ENCODE measurements at places on chromosomes 16 and 17.

DNA sequence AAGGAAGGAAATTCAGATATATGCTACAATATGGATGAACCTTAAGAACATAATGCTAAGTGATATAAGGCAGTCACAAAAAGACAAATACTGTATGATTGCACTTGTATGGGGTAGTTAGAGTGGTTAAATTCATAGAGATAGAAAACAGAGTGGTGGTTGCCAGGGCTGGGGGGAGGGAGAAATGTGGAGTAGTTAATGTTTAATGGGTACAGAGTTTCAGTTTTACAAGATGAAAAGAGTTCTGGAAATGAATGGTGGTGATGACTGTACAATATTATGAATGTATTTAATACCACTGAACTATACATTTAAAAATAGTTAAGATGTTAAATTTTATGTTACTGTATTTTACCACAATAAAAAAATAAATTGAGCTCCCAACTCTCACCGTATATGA is 157.9 kb downstream of the TOX3 start:
- no peak for DNase-seq

DNA sequence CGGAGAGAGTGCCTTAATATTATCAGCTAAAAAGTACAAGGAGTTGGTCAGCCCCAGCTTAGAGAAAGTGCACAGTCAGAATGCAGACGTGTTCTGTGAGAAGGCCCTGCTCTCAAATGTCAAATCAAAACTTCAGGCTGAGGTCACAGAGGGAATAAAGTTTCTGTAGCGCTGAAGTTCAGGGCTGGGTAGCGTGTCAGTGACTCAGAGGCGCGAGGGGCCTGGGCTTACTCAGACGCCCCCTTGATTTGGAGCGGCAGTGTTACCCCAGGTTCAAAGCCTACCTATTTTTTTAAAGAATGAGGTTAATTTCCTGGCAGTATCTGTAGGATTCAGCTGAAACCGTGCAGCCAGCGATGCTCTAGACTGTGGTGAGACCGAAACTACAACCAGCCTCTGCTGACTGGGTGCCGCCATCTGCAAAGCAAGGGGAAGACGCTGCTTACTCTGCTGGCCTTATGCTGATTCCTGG is 4.8 kb downstream of the CIAO3 start:
- DNase-seq = no peak

DNA sequence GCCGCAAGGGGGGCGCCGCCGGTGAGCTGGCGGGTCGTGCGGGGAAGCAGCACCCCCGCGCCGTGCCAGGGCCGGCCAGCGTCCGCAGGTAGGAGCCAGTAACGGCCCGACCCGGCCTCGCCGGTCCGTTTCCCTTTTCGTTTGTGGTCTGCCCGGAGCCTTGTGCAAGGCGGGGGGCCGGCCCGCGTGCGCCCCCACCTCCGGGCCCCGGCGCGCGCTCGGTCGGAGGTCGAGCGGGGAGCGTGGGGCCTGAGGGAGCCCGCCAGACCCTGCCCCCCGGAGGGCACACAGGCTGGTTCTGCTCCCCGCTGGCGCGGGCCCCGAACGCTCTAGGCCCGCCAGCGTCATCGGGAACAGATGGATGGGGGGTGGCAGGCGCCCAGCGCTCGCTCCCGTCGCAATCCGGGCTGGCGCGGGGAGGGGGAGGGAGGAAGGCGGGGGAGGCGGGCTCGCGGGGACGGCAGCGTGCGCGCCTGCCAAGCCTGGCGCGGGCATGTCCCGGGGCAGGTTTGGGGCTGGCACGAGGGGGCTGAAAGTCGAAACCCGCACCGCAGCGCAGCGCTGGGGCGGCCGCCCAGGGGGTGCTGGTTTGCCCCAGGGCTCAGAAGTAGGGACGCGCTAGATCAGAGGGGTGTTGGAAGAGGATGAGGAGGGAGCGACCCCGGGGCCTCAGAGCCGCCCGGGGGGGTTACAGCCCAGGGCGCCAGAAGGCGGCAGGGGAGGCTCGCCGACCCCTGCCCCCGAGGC is 1.5 kb upstream of the GSE1 start:
- DNase-seq = no peak

GRCh38 chr17:16306211-16306610 is 47.1 kb downstream of the CENPV start:
- DNase-seq = no peak

DNA sequence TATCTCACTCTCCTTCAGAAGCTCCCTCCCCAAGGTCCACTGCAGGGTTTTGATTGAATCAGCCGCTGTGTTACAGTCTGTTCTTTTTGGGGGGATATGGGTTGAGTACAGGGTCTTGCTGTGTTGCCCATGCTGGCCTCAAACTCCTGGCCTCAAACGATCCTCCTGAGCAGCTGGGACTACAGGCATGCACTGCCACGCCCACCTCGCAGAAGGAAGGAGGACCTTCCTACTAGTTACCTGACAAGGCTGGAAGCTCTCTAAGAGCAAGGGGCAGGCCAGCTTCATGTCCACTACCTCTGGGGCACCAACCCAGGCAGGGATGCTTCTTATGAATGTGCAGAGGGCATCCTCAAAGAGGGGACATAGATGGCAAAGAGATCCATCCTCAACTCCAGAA is 1.9 kb upstream of the MMP28 start:
- DNase-seq = no peak

GRCh38 chr16:49821614-49822282 is 34.2 kb downstream of the ZNF423 start:
- DNase-seq = no peak

DNA sequence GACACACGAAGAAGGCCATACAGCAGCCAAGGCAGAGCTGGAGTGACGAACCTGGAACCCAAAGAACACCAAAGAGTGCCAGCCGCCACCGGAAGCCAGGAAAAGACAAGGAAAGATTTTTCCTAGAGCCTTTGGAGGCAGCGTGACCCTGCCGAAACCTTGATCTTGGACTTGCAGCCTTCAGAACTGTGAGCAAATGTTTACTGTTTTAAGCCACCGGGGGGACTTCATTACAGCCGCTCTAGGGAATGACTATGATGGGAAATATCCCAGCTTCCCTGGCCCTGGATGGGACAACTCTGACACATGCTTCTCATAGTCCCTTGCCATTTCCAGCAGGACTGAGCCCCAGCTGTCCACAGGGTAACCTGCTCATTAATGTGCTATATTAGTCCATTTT is 270.6 kb downstream of the HAPSTR1 start:
- DNase-seq = no peak

GRCh38 chr16:64990101-64990500 is 131.8 kb downstream of the CDH11 start:
- no peak for DNase-seq

- no peak for DNase-seq
Measured at GRCh38 chr17:28985950-28986713, 19.7 kb downstream of the SEZ6 start.

- DNase-seq = no peak
Measured at GRCh38 chr17:40552806-40553693, 12.2 kb downstream of the CCR7 start.

DNA sequence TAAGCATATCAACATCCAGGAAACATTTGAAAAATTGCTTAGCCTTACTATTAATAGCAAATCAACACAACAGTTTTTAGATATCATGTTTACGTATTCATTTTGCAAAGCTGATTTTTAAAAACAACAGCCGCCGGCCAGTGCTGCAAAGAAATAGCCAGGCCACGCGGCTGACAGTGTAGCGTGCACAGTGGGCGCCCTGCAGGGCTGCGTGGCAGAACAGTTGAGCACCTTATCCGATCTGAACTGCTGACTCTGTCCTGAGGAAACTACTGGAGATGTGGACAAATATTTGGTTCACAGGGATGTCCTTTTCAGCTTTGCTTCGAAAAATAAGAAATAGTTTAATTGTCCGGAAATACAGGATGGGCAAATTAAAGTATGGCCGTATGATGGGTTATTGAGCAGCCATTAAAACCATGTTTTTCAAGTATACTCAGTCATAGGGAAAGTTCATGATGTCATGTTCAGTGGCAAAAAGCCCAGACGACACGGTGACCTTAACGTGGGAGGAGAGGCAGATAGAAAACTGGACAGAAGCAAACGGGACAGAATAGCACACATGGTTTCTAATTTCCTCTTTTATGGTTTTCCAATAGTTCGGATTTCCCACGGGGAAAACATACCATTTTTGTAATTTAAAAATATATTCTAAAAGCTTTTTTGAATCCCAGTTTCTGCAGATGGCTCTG is 52.4 kb upstream of the ENDOV start:
- DNase-seq = no peak

- DNase-seq = no peak
Measured at GRCh38 chr16:11321662-11322061, 23.6 kb upstream of the RMI2 start.

DNA sequence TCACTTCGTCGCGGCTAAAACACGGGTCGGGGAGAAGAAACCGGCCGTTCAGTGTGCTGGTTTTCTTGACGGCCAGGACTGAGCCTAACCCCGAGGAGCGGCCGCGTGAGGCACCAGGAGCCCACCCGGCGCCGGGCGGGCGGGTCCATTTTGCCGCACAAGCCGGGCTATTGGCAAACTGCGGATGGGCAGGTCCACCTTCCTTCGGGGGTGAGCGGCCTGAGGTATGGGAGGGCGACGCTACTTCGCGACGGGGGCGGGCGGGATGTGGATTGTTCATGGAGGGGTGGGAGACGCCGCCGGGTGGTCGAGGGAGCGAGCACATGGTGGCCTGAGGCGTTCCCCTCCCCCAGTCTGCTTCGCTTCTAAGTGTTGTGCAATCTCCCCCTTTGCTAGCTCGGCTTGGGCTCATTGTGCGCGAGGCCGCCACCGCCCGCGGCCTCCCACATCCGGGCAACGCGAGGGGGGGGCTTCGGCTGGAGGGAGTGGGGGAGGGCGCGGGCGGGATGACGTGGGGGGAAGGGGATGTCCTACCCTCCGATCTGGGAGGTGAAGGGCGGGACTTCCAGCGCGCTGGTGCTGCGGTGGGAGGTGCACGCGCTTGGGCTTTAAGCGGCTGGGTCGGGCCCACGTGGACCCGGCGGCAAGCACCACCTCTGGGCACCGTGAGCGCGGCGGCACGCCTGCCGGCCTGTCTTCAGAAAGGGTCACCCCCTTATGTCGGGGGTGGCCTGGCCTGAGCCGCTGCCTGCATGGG is 5.9 kb upstream of the CD68 start:
- no peak for DNase-seq

- no peak for DNase-seq
Measured at GRCh38 chr17:14510136-14510535, 209.3 kb downstream of the HS3ST3B1 start.

DNA sequence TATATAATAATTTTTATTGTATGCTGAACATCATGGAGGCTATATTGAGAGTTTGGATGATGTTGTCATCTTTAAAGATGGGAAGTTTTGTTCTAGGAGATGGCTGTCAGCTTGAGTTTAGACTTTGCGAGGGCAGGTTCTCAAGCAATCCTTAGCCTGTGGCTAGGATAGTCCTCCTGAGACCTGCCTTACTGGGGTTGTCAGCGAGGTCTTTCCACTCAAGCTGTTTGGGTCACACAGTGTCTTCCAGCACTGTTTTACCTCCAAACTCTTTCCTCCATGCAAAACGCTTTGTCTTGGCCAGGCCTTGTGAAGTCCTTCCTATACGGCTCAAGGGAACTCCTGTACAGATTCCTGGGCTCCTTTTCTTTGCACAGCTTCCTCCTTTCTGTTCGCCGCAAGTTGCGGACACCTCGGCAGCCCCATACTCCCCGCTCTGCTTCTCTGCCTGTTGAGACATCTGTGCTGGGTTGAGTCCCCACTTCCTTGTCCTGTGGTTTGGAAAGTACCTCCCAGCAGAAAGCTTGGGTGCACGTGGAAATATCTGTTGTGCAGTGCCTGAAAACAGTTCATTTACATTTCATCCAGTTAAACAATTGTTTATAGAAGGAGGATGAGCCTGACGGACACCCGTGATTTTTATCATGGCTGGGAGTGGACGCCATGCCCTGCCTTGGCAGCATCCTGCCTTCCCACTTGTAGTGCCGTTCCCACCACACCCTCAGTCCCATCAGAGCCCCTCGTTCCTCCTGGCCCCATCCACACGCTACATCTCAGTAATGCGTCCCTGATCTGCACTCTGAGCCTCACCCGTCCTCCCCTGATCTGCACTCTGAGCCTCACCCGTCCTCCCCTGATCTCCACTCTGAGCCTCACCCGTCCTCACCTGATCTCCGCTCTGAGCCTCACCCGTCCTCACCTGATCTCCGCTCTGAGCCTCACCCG is 55.0 kb upstream of the CBFA2T3 start:
- DNase-seq = no peak

DNA sequence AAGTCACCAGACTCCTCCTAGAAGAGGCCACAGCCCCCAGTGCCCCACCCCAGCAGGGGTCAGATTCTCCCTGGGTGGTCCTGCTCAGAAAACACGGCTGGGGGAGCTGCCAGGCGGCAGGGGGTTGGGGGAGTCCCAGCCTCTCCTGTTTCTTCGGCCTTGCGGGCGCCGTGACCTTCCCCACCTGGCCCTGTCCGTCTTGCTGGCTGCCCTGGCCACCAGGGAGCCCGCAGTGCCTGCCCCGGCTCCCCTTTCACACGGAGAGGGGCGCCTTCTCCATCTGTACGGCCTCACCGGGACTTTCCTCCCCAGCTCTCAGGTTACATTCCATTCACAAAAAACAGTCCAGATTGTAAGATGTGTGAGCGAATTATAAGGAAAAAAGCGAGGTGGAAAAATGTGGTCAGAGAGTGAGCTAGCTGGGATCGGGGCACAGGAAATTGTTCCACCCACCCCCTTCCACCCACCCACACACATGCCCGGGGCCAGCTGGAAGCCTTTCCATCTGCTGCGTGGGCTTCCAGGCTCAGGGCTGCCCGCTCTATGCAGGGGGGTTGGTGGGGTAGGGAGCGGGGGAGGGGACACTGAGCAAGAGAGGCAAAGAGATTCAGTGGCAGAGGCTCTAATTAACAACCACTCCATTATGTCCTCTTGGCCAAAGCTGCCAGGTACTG is 14.6 kb upstream of the CIBAR2 start:
- DNase-seq = no peak

DNA sequence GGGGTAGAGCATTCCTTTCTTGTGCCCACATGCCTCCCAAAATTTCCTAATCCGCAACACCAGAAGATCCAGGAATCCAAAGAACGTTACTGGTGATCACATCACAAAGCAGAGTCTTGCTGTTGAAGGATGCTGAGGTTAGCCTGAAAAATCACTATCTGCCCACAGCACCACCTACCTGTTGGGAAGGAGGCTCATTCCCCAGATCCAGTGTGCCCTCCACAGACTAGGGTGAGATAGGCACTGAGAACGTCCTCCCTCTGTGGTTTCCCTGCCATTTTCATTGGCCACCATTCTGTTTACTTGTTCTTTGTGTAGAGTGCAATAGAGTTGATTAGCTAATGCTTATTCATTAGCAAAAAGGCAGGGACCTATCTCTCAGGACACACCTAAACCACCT is 30.3 kb downstream of the RCVRN start:
- DNase-seq = no peak

- no peak for DNase-seq
Measured at GRCh38 chr17:35088356-35088880, 24.9 kb upstream of the RFFL start.

- DNase-seq = no peak
Measured at GRCh38 chr16:78715673-78716072, 616.2 kb downstream of the WWOX start.

Data from cortex of kidney (tissue), 1 donor.